ENCODE measurements at places on chromosomes 12 and 14.

DNA sequence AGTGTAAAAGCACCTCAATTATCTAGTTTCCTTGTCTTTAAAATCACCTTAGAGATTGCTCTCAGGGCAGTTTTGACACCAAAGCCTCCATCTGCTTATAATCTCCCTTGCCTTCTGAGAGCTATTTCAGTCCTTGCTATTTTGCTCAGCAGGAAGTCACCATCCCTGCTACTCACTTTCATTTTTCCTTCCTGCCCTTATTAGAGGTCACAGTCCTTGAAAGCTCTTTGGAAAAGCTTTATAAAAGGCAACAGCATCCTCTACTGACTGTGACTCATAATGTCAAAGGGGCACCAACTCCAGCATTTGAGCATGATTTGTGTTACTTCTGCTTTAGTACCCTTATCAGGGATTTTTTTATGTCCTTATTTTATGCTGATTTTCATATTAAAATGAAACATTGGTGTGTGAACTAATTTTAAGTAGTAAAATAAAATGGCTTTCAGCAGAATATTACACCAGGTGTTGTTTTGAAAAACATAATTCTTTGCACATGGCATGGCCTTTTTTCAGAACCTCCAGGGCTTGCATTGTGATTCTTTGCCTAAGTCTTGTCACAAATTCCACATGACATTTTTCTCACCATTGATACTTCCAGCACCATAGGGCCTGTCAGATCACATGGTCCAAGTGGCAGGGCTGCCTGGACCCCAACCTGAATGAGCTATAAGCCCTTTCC lies 213.0 kb downstream of the ADAMTS20 start:
- no peak for DNase-seq

- DNase-seq, result no peak
Observed at GRCh38 chr14:95303552-95303951, 16.2 kb downstream of the CLMN start.

- DNase-seq, result no peak
Observed at GRCh38 chr14:96599076-96599475, 96.9 kb downstream of the PAPOLA start.

GRCh38 chr14:22877000-22877501 lies 5.5 kb downstream of the LRP10 start:
- no peak for DNase-seq

GRCh38 chr14:65310568-65310967 lies 102.0 kb upstream of the FUT8 start:
- no peak for DNase-seq

DNA sequence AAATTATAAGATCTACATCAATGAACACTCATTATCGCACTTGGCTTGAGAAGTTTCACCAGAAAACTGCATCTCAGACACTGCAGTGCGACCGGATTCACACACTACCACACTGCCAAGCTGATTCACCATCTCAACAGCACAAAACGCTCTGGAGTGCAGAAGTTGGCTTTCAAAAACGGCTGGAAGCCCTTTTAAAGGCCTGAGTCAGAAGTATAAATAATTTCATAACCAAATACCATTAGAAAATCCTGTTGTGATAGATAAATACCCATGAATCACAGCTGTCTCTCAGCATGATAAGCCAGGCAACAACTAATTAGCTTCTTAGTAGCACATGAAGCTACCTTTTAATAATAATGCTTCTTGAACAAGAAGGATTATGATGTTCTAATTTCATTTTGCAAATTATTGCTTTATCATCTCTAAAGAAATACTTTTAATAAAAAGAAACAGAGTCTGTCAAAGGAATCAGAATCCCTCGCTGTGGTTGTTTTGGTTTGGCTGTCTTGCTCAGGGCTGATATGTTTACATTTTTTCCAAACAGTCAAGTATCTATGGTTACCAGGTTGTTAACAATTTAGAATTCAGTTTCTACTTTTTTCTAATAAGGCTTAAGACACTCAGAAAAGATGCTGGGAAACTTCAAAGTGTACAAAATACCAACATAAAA lies 51.2 kb downstream of the SLC2A13 start:
- peak; percentile 6 for DNase-seq
